NCI-H69 (cell line): ENCODE measurements at places on chromosomes 7 and 10.

- no peak for DNase-seq
Observed at GRCh38 chr7:131899271-131900030, 343.0 kb upstream of the PODXL start.

GRCh38 chr7:103123529-103123928, 25.4 kb downstream of the NAPEPLD start:
- DNase-seq: no peak

DNA sequence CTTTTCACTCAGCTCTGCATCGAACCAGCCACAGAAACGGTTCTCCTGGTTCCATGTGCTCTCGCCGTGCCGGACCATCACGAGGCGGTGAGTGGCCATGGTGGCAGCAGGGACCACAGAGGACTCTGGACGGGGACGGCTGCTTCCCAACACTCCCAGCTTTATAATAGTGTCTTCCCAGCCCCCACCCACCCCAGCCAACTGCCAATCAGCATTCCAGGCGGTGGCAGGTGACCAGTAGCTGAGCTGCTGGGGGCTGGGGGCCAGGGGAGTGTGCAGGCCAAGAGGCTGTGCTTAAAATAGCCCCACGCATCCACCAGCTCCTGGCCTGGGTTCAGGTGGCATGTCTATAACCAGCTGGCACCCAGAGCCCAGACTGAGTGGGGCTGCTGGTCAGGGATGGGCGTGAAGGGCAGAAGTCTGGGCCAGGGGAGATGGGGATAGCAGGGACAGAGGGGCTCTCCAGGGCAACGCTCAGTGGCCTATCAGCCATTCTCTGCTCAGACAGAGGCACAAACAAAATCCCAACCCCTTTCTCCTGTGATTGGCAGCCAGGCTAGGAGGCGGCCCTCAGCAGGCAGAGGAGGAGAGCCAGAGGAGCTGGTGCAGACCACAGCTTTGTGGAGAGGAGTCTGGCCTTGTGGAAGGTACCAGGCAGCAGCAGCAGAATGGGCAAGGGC, at the start of gene PGAM2:
Gene PGAM2 (minus strand): TSS at position 137 of the 680 bp plus-strand sequence. CDS start 38 bp downstream, at position 99.
- DNase-seq: peak; percentile 71

DNA sequence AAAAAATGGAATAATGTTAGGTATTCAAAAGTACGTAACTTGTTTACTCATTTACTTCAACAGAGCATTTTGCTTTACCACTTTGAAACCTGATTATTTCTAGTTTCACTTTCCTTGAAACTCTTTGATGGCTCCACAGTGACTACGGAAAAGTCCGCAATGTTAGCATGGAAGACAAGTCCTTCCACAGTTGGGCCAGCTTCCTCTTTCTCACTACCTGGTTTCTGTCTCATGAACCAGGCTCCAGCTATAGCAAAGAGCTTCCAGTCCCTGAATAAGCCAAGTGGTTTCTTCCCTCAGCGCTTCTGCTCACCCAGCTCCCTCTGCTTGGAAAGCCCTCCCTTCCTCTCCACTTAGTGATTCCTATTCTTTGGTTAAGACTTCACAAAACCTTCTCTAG, 44.8 kb upstream of the SLC16A12 start:
- no peak for DNase-seq

DNA sequence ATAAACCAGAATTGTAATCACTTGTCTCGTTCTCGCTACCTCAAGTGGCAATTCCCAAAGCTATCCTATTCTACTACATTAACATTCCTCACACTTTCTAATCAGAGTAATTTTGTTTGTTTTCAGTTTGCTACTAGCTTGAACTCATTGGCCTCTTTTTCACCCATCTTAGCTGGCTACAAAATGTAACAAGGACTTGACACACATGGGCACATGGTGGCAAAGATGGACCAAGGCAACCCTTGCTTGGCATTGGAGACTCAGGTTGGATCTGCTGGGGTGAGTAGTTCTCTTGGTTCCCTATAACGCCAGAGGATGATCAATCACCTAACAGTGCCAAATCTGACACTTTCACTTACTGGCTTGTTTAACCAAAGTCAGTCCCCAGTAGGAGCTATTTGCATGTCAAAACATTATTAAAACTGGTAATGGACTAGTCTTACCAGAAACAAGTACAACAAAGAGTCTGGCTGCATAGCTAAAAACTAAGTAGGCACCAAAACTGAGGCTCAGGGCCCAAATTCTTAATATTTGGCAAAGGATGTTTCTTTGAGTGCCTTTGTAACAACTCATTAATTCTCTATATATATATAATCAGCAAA, 1.9 kb downstream of the USP6NL start:
- no peak for DNase-seq

DNA sequence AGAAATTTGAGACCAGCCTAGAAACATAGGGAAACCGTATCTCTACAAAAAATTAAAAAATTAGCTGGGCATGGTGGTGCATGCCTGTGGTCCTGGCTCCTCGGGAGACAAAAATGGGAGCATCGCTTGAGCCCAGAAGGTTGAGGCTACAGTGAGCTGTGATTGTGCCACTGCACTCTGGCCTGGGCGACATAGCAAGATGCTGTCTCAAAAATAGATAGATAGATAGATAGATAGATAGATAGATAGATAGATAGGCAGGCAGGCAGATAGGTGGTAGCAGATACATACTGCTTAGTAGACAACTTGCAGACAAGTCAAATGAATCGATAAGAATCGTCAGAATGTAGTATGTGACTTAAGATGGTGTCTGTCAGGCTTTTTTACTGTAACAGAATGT, 106.9 kb downstream of the SND1 start:
- no peak for DNase-seq

- peak; percentile 89 for DNase-seq
Observed at GRCh38 chr7:126778101-126778500, 474.6 kb downstream of the GRM8 start.

DNA sequence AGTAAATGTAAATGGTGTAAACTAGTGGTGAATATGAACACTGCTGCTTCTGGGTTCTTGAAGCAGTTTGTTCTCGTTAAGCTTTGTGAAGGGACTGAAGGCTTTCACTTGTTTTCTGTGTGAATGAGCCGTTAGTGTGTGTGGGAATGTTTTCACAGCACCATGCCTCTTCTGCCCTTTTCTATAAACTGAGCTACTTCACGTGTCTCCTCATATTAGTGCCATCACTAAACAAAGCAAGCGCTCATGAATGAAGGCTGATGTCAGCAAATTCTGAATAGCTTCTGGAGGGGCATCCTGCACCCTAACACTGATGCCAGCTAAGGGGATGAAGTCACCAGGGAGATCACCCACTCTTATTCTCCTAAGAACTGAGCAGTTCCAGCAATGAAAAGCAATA, 205.6 kb upstream of the ETV1 start:
- no peak for DNase-seq

DNA sequence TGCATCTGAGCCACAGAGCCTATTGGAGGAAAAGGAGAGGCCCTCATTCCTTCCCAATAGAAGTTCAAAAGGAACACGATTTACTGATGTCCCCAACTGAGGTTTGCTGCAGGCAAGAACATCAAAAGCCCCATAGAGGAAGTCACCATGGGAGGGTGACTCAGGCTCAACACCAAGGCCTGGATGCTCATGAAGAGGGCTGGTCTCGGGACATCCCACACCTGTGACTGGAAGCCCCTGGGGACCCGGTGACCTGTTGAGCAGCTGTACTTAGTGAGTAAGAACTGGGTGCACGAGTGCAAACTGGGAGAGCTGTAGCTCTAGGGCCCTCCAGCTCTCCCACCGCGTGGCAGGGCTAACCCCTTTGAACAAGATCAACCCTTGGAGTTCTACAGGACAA, 38.0 kb downstream of the CYTH3 start:
- no peak for DNase-seq

GRCh38 chr10:88064608-88065382, 201.4 kb downstream of the PTEN start:
- peak; percentile 64 for DNase-seq

GRCh38 chr7:107700570-107700969, 39.9 kb downstream of the SLC26A4 start:
- no peak for DNase-seq

GRCh38 chr10:33861016-33861704, 526.7 kb upstream of the NRP1 start:
- peak; percentile 38 for DNase-seq

GRCh38 chr10:80126876-80127275, 5.7 kb upstream of the PLAC9 start:
- no peak for DNase-seq
